AG04450 (cell line): ENCODE measurements at places on chromosomes 7 and 10.

- no peak for DNase-seq
Measured at GRCh38 chr10:37701781-37702493, 155.5 kb downstream of the ZNF248 start.

- no peak for DNase-seq
Measured at GRCh38 chr7:112521942-112522341, 41.2 kb downstream of the LSMEM1 start.

GRCh38 chr7:34136698-34137097 is 231.4 kb downstream of the BMPER start:
- no peak for DNase-seq

- DNase-seq = no peak
Measured at GRCh38 chr7:80581486-80582260, 56.8 kb upstream of the CD36 start.

DNA sequence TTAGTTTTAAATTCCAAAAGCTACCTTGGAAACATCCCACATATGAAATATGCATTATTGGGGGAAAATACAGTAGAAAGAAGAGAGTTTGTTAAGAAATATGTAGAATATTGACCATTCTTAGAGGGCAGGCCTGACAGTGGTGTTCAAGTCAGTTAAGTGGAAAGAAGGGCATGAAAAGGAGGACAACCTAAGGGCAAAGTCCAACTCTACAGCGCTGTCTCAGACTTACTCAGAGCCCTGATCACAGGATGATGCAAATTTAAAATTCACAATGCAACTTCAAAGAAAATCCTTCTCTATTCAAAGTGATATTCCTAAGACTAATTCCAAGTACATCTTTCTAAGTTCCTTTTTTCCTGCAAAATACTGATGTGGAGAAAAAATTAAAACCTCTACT is 139.1 kb upstream of the LRRTM3 start:
- no peak for DNase-seq

GRCh38 chr7:140656548-140657515 is 15.9 kb upstream of the ADCK2 start:
- DNase-seq = no peak

GRCh38 chr7:28865601-28866144 is 92.5 kb downstream of the TRIL start:
- DNase-seq = no peak

- DNase-seq = no peak
Measured at GRCh38 chr7:21251151-21251800, 176.6 kb upstream of the SP4 start.

DNA sequence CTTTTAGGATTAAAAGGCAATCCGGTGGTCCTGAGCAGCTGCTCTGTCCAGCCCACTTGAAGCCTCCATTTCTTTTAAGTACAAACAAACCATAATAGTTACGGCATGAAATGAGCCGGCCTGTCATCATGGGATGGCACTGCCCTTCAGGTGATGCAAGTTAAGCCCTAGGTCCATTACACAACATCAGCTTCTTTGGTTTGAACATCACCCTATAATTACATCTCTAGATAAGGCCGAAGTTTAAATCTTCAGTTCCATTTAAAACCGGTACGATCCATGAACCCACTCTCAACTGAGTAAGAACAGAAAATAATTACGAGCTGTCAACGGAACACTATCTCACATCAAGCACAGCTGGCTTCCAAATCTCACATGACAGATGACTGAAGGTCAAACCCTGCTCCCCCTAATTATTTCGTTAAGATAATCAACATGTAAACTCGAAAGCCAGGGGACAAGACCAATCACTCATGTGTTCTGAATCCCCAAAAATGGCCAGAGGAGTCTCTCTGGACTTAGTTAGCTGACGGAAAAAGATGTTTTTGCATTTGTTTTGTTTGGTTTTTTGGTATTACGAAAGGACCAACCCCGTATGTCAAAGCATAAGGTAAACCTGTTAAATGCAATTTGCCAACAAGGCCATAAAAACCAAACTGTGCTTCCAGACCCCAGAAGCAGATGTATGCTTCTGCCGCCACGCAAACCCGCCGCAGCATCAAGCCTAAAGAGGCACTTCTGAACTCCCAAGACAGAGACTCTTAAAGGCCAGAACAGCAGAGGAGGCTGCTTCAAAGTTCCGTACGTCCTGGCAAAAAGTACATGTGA is 10.8 kb downstream of the GNA12 start:
- DNase-seq = no peak

DNA sequence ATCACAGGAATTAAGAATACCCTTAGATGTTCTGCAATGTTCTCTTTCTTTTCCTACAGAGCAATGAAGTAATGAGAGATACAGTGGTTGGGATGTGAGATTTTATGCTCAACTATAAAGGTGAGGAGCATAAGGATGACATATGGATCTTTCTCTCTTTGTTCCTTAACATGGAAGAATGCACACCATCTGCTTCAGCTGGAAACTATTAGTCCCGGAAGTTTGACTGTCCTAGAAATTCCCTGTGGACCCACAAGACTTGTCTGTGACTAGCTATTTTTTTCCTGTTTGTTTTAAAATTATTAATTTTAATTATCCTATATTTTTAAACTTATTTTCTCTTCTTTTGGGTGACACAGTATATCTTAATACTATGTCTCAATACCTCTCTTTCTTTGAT is 80.2 kb downstream of the DKK1 start:
- DNase-seq = no peak

DNA sequence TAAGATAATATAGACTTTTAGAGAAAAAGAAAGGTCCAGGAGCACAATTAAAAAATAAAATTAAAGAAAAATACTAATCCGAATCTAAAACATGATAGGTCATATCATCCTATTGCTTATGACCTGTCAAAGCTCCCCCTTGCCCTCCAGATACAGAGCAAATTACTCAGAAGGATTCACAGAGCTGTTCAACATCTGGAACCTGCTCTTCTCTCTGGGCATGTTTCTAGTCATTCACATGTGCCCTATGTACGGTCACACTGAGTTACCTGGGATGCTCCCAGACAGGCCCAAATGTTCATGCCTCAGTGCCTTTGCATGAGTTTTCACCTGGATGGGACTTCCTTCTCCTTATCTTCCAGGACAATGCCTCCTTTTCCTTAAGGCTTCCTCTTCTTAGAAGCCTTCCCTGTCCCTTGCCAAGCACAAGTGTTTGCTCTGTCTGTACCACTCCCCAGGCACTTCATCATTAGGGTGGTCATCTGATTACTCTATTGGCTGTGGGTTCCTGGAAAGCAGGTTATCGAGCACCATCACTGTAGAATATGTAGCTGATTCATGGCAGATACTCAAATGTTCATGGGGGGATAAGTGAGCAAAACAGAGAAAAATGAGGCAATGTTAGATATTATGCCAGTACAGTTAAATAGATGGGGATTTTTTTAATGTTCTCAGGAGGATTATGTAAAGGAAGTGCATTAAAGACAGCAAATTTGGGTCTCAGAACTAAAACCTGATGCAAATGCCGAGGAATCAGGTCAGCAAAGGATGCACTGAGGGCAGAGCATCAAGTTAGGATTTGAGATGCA is 12.0 kb upstream of the AOAH start:
- no peak for DNase-seq

- DNase-seq = no peak
Measured at GRCh38 chr10:117723343-117723742, 180.8 kb downstream of the EMX2 start.

DNA sequence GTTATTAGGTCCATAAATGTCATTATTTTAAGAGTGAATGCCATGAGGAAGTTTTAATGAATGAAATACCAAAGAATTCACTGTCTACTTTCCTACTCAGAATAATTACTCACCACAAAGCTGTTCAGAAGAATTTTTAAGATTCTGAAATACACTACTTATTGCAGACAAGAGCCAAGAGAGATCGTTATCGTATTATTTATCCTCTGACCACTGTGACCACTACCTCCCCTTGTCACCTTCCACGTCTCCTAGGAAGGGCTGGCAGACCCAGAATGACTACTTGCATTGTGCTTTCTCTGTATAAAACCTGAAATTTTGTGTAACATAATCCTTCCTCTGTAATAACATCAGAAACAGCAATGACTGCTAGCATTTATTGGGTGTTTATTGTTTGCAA is 81.9 kb downstream of the ABCB5 start:
- no peak for DNase-seq

- DNase-seq = no peak
Measured at GRCh38 chr10:103736763-103737162, 118.6 kb downstream of the SH3PXD2A start.

DNA sequence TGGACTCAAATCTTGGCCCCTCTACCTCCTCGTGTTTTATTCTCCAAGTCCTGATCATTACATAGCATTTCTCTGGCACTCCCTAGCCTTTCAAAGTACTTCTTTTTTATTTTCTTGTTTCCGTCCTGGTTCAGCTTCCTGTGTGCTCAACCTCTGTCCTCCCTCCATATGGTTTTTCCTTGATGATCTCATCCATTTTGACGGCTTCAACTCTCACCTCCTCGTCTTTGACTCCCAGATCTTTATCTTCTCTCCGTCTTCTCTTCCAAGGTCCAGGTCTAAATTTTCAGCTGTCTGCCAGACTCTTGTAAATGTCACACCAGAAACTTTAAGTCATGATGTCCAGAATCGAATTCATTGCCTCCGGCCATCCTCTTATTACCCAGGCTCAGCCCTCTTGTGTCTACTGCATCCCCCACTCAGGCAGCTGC is 23.3 kb upstream of the GFRA1 start:
- DNase-seq = no peak

- no peak for DNase-seq
Measured at GRCh38 chr10:70319183-70319582, 35.4 kb upstream of the NPFFR1 start.

DNA sequence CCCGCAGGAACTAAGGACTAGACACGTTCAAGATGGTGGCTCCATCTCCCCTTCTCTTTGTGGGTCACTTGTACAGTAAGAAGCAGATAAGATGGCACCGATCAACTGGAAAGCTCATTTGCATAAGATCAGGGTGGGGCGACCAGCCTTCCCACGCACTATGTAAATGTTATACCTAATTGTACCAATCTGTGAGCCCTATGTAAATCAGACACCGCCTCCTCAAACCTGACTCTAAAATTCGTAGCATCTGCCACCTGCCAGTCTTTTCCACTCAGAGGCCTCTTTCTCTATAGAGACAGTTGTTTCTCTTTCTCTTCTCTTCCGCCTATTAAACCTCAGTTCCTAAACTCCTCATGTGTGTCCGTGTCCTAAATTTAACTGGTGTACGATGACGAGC is 324.5 kb downstream of the PHF14 start:
- no peak for DNase-seq

DNA sequence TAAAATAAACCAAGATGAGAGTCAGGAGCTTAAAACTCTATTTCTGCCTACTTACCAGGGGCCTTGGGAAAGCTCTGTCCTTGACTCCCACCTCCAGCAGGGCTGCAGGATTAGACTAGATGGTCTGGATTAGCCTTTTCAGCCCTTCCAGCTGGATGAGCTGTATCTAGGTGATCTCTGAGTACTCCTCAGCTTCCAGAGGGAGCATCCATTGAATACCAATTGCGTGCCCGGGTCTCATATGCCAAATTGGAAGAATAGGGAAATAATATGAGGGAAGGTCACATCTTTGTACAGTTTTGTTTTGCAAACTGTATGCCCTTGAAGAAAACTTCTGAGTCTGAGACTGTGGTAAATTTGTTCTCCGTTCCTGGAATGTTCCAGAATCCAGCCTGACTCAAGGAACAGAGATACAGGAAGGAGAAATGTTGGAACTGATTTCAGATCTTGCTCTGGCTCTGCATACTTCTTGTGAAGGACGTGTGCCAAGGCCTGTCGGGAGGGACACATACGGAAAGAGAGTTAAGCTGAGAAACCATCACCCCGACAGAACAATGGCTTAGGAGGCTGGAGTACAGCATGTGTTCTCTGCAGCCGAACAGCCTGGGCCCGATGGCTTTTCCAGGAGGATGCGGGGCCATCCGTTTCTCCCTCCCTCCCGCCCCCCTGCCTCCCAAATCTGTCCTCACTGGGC is 44.9 kb downstream of the MINDY4 start:
- DNase-seq = no peak

GRCh38 chr7:112150823-112151641 is 55.2 kb downstream of the DOCK4 start:
- no peak for DNase-seq

- no peak for DNase-seq
Measured at GRCh38 chr10:60848126-60848525, 69.8 kb downstream of the CDK1 start.

DNA sequence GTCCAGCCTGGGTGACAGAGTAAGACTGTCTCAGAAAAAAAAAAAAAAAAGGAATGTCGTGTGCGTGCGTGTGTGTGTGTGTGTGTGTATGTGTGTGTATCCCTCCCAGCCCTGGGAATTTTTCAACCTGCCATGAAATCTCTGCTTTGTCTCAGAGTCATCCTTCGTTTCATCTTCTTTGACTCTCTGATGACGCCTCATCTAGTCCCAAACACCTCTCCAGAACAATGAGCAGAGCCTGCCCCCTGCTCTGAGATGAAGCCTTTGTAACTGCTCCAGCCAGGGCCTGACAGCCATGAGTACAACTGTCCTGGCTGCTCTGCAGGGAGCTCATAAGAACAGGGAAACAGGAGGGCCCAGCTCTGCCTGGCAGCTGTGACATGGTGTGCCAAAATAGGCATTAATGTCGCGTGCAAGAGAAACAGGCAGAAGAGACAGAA is 149.5 kb downstream of the FAM107B start:
- no peak for DNase-seq

DNA sequence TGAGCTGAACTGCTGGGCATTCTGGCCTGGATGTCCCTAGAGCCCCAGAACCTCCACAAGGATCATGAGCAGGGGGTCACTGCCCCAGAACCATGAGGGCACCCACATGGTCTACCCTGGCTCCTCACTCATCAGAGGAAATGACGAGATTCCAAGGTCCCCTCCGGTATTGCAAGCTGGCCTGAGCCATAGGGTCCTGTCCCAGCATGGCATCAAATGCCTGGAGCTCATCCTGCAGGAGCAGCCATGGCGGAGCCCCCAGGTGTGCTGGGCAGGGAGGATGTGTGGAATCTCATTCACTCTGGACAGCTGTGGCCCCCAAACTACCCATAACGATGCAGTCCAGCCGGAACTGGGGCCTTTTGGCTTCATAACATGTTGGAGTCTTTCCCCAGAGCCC is 66.6 kb upstream of the ANTXRL start:
- no peak for DNase-seq

- DNase-seq = no peak
Measured at GRCh38 chr10:93150289-93150688, 76.6 kb downstream of the CYP26A1 start.

DNA sequence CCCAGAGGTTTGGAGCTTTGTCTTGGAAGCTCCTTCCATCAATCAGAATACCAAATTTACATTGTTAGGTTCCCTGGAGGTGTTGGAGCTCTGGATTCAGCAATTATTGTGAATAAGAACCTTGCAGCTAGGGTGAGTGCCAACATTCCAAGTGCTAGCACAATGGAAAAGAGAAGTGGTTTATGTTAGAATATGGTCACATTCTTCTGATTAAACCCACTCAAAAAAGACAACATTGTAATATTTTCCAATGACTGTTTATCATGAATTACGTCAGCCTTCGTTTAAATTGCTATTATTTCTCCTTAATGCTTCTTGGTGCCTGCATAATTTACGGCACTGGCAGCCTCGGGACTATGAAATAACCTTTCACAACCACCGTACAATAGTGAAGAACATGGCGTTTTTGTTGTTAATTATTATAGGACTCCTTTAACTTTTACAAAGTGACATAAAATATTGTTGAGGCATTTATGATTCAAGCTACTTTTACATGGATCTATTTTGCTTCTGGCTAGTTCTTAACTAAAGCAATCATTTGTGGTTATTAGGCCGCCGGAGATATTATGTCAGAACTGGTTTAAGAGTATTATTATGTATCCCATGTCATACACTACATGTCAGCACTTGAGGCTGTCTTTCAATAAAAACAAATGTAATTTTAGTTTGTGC is 117.7 kb downstream of the ARID5B start:
- DNase-seq = no peak
